ENCODE measurements at places on chromosomes 13 and 19.

GRCh38 chr13:79782541-79783205, 301.7 kb downstream of the NDFIP2 start:
- DNase-seq: no peak

- DNase-seq: no peak
Measured at GRCh38 chr19:50843701-50844221, 10.4 kb upstream of the KLK15 start.

DNA sequence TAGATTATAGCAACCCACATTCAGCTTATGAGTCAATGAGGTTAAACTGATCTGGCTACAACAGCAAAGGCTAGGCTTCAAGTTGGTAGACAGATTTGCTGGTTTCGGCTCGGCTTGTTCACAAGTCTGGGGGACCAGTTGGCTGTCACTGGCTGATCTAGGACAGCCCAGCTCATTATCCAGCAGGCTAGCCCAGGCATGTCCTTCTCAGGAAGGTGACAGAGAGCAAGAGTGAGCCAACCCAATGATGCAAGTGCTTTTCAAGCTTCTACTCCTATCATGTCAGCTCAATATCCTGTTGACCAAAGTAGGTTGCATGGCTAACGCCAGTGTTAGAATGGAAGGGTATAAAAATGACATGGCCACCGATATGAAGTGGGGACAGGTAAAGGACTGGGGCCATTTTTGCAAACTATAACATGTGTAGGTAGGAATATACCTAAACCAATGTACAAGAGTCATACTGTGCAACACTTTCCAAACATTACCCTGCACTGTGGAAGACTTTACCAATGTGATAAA, 220.9 kb upstream of the SOX21 start:
- DNase-seq: no peak

DNA sequence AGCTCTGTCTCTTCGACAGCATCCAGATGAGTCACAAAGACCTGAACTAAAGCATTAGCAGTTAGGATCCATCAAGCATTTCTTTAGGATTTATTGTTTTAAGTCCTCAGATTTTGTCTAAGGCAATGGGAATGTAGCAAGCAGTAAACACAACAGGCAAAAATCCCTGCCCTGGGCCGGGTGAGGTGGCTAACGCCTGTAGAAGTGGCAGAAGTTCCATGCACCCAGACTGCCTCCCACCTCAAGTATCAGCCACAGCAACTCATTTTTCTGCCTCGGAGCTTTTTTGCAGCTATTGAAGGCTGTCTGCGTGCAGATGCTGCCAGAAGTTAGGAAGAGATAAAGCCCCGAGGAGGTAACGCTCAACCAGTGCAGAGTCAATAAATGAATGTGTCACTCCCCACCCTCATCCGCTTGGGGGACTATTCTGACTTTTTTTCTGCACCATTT, 47.1 kb upstream of the MRI1 start:
- no peak for DNase-seq

GRCh38 chr19:22515435-22515834, 93.3 kb upstream of the ZNF98 start:
- no peak for DNase-seq

DNA sequence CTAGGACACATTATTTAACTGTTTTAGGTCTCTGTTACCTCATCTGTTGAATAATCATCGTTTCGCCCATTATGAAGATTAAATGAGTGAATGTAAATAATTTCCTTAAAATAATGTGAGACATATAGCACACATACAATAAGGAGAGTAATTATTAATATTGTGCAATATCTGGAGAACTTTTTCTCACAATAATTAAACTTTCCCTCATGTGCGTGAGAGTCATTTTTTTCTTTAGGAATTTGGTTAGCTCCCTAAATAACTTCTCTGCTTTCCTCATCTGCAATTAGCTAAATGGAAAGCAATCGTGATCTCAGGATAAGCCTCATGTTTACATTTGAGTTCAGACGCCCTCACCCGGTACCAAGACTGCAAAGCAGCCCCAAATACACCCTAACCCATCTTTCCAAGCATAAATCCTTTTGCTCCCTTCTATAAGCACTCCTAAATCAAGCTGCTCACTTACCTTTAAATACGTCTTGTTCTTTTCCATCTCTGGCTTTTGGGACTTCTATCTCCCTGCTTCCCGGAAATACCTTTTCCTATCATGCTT, 78.8 kb downstream of the MZT1 start:
- DNase-seq: no peak

DNA sequence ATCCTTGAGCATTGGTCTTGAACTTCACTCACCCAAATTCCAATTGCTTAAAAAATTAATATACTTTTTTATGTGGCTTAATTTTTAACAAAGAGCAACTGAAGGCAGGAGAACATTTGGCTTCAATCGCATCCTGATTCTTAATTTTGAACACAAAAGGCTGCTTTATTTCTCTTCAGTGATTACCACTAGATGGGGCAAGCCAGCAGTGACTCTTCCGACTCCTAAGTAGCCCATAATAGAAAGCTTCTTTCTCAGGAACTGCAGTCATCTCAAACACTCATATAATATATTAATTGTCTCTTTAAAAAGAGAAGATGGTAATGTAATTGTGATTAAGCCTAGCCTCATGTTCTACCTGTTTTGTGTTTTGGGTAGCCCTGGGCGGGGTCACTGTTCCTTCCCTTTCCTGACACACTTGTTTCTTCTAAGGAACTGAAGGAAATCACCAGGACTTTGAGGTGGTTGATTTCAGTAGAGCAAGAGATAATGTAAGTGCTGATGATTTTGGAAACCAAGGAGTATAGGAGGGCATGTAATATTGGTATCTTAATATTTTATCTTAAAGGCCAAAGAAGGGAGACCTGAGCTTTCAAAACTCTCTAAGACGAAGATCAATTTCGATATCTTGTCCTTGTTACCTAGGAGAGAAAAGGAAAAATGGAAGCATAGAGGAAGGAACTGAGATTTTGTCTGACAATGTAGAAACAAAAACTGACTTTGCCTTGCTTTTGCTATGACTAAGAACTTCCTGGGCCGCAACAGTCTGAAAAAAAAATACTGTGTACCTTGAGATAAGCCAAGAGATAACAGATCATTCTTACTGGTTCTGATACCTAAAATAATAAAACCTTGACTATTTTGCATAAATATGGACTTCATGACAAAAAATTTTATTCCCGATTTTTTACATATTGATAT, 73.1 kb downstream of the TNFSF13B start:
- DNase-seq: no peak

DNA sequence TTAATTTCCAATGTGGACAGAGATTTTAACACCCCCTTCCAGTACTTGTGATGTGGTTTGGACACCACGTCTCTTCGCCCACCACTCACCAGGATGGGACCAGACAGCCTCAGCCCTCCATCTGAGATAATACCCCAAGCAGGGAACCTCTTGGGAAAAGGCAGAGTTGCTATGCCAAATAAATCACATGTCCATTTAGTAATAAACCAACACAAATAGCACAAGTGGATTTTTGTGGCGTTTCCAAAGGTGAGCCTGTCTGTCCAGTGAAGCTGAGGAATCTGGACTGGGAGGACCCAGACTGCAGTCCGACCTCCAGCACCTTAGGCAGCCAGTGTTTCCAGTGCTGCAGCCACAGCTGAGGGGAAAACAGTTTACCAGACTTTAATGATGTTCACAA, 34.1 kb upstream of the GAS6 start:
- no peak for DNase-seq

- DNase-seq: no peak
Measured at GRCh38 chr19:45952686-45953505, 20.8 kb downstream of the NOVA2 start.

GRCh38 chr13:60435762-60436374, 38.8 kb downstream of the TDRD3 start:
- DNase-seq: no peak

- no peak for DNase-seq
Measured at GRCh38 chr13:84662491-84662890, 780.2 kb upstream of the SLITRK1 start.

DNA sequence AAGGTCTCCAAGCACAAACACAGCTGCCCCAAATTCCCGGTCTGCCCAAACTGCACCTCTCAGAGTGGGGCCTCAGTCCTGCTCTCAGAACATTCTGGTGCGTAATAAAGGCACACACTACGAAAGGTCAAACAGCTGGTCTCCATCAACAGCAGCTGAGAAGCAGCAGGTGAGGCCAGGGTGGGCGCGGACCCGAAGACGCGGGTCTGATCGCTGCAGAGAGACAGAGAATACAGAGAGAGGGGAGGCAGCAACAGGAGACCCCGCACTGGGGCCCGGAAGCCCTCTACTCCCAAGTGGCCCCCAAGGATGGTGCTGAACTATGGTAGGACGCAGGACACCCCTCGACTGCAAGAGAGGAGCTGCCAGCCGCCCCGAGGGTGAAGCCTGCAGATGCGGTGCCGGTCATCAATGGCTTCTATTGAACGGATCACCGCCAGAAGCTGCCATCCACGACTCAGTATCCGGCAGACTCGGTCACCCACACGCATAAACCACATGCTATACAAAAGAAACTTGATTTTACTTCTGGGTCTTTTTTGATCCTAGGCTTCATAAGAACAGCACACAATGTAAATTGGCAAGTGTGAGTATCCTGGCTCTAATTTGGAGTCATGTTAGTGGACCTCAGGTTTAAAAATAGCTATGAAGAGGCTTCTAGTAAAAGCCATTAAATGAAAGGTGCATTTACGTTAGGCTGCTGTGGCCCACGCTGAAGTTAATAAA, 33.4 kb downstream of the STK24 start:
- DNase-seq: no peak

- no peak for DNase-seq
Measured at GRCh38 chr13:33409673-33410510, 124.3 kb upstream of the STARD13 start.

- DNase-seq: no peak
Measured at GRCh38 chr19:3784607-3785450, 1.4 kb downstream of the MATK start.

- DNase-seq: no peak
Measured at GRCh38 chr19:45508417-45508860, 1.2 kb downstream of the VASP start.

DNA sequence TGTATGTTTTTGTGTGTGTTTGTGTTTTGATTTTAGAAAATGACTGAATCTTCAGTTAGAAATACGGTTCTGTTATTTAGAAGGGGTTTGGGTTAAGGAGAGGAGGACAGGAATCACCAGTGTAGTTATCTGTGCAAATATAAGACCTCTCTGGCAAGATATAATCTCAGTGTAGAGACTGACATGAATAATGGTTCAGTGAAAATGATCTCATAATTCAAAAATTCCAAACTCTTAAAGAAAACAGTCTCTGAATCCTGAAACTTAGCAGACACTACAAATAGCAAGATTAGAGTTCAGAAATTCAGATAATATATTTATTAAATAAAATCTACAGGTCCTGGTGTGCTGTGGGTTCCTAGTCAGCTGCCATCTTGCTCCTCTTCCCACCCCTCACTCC, 73.5 kb downstream of the PDS5B start:
- no peak for DNase-seq

- DNase-seq: no peak
Measured at GRCh38 chr13:34748073-34748472, 194.0 kb upstream of the NBEA start.

DNA sequence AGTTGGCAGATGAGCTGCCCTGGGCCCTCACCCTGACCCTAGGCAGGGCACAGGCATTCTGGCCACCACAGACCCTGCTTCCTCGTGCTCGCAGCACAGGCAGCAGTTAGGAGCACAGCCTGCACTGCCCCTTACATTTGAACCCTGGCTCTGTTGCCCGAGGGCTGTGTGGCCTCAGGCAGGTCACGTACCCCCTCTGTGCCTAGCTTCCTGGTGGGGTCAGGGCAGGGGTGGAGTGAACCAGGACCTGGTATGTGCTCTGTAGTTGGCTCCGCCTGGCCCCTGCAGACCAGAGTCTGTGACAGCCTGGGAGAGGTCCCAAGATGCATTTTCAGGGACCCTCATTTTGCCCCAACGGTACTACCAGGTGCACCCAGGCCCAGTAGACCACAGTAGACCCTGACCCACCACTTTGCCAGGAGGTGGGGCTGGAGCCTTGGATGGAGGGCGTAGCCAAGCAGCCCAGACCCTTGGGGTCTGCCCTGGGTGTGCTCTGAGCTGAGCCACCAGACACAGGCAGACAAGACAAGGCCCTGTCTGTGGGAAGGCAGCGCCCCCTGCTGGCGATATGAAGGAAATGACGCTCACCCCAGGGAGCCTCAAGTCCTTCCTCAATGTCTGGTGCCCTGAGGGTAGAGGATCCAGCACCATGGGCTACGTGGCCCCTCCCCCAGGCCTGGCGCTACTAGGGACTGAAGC, 9.1 kb downstream of the LYL1 start:
- DNase-seq: peak; percentile 70

- no peak for DNase-seq
Measured at GRCh38 chr13:32403108-32403507, 24.8 kb downstream of the N4BP2L1 start.

- no peak for DNase-seq
Measured at GRCh38 chr13:27964741-27965323, 4.3 kb downstream of the CDX2 start.

DNA sequence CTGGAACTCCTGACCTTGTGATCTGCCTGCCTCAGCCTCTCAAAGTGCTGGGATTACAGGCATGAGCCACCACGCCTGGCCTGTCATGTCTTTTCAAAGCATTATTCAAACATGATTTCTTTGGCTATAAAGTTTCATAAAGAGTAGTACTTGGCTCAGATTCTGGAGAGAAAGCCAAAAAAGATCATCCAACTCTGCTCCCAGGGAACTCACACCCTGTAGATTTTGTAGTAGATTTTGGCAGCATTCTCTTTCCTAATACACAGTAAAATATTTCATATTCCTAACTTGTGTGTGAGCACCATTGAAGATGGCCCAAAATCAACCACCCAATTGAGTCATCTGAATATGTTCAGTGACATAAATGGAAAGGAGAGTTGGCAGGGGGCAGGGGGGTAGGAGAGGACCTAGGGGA, 48.4 kb downstream of the CAB39L start:
- no peak for DNase-seq

DNA sequence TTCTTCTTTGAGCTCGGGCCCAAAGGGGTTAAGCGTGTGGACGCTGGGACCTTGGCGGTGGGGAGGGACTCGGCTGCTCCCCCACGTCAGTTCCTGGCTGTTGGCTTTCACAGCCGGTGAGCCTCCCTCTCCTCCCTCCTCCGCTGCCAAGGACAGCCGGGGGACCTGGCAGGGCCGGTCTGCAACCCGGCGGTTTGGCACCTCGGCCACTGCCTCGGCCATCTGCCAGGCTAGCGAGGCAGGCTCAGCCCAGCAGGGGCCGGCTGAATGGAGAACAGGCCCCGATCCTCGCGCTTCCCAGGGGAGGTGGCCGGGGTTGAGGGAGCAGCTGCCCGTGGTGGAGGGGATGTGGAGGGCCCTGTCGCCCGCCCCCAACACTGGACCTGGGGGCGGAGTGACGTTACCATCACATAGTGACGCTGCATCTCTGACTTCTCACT, 5.0 kb downstream of the TLE5 start:
- DNase-seq: no peak

GRCh38 chr13:78022164-78022877, 103.7 kb upstream of the EDNRB start:
- DNase-seq: peak; percentile 56

- no peak for DNase-seq
Measured at GRCh38 chr19:17074634-17075034, 618 bp downstream of the HAUS8 start.

All from GM18507 (cell line).